HCT116 (cell line): ENCODE measurements at places on chromosomes 16 and 17.

- DNase-seq = no peak
Observed at GRCh38 chr16:71442051-71442440, at the start of gene TLE7. Gene TLE7 (minus strand): TSS chr16:71442054. CDS start chr16:71433324, 8,730 bp downstream.

GRCh38 chr16:49781401-49781800 lies 74.5 kb downstream of the ZNF423 start:
- no peak for DNase-seq

- DNase-seq = no peak
Observed at GRCh38 chr16:23567602-23568001, 10.1 kb downstream of the UBFD1 start.

- DNase-seq = no peak
Observed at GRCh38 chr17:82798752-82799151, 41.1 kb downstream of the ZNF750 start.

GRCh38 chr17:68346448-68346847 lies 55.2 kb downstream of the ARSG start:
- no peak for DNase-seq

DNA sequence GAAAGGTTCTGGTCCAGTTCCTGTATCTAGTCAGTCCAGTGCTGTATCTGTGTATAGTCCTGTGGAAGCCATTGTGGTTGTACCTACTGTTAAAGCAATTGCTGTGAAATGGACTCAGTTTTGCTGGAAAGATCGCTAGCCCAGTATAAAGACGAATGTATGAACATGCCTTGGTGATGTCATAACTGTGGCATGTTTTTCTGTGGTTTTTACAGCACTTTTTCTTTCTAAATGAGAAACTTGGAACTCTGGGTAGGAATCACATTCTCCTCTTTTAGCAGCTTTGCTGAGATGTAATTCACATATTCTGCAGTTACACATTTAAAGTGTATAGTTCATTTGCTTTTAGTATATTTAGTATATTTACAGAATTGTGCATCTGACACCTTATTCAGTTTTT lies 58.1 kb downstream of the MAP2K4 start:
- DNase-seq = no peak

DNA sequence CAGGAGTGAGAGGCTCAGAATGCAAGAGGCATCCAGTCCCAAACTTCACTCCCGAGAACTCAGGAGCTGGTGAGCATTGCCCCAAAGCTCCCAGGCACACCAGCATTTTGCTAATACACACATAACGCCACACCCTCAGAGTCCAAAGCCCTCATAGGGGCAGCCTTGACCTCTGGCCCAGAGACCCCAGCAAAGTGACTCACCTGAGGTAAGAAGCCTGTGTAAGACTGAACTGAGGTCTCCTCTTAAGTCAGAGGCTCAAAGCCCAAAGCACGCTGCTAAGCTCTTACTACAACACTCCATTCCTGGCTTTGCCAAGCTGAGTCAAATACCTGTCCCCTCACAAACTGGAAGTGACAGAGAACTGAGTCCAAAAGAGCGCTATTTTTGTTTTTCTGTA lies 16.4 kb downstream of the ST3GAL2 start:
- no peak for DNase-seq

DNA sequence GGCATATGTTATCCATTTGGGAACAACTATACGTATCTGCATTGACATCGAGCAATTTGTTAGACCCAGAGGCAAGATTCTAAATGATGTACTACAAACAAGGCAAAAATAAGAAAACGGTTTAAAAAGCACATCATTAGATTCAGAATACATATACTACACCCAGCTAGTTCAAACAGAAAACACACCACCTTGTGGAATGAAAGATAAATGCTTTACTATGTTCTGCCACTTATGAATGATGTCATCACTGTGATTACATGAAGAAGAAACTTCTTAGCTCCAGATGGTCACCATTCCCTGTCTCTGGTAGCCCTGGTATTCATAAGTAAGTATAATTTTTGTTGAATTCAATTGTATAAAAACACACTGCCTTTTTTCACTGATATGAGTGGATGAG lies 7.8 kb downstream of the NACA2 start:
- peak; percentile 65 for DNase-seq

DNA sequence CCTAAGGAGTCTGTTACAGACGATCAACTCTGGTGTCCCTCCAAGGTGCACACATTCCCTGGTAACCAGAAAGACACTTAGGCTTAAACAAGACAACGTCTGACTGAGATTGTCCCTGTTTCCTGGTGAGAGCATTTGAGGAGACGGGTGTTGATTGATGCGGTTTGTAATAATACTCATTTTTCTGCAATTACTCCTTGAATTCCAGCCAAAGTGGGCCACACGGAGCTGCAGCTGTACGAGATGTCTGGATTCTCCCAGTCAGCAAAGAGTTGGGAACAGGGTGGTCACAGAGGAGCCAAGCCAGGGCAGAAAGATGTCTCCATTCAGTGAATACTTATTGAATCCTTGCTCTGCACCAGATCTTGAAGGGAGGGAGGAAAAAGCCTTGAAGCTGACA lies 30.9 kb upstream of the CES5A start:
- DNase-seq = no peak

DNA sequence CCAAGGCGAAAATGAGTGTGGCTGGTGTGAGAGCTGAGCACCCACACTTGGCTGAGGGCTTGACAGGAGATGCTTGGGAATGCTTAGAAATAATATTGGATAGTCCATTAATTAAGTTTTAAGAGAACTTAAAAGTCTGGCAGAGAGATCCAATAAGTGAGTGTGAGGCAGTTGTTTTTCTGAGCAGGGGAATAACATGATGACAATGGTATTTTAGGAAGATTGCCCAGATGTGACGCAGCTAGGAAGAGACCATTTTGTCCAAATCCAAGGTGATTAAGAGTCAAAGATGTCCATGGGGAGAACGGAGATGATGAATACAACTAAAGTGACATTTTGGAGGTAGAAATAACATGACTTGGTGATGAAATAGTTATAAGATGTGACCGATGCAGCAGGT lies 102.8 kb upstream of the AXIN2 start:
- no peak for DNase-seq

GRCh38 chr17:1941272-1942065 lies 83.7 kb downstream of the RTN4RL1 start:
- DNase-seq = no peak

GRCh38 chr16:49961089-49961488 lies 63.9 kb upstream of the CNEP1R1 start:
- DNase-seq = no peak

GRCh38 chr17:67186782-67187181 lies 58.2 kb downstream of the HELZ start:
- DNase-seq = no peak
